Mesothelial cell of epicardium (in vitro differentiated cells): ENCODE measurements at places on chromosomes 3 and 15. TPM values are rescaled to one million over a fixed set of nuclear protein-coding genes. Genes with fewer than 3 reads are reported as not detected.

- H3K4me3 ChIP-seq, result no peak overlapping the region
- H3K4me1 ChIP-seq, result peaks cover 6% of the 10 kb centered on the region
- no peak overlapping the region for H3K27ac ChIP-seq
- H3K36me3 ChIP-seq, result no peaks in the 10 kb centered on the region
These were observed 224.2 kb downstream of the CNTN3 start for GRCh38 chr3:74390121-74390877.

Gene SLC12A1
- 0.13 to 0.31 TPM (median 0.14 TPM) in 3 replicates for total RNA-seq

- DNase-seq, result no peak
- peak overlapping the region; percentile 11 for H3K27ac ChIP-seq
- H3K4me1 ChIP-seq, result no peaks in the 10 kb centered on the region
- no peaks in the 10 kb centered on the region for H3K27me3 ChIP-seq
- H3K36me3 ChIP-seq, result no peaks in the 10 kb centered on the region
These were observed 175.1 kb upstream of the CTNNB1 start for GRCh38 chr3:41024031-41024836.

DNA sequence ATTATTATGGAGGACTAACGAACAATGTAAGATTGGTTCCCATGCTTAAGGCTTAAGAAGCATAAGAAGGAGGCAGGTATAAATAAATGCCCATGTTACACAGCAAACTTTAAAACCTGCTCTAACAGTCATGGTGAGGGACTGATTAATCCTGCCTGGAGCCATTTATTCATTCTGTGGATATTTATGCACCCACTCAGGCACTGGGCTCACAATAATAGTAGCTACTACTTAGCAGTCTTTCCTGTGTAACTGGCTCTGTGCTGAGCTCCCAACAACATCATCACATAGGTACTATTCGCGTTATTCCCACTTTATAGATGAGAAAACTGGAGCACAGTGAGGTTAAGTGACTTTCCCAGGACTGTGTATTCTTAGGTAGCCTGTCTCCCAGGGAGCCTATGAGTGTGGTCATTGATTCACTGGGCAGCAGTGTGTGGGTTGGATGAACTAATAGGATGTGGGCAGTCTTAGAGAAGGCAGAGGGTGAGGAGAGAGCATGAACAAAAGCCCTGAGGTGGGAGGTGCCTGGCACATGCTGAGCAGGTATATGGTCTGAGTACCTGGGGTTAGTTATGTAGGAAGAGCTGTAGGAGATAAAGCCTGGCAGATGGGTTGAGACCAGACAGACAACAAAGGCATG lies 44.1 kb upstream of the UMPS start:
- H3K27me3 ChIP-seq, result no peaks in the 10 kb centered on the region
- no peak for DNase-seq
- no peak overlapping the region for H3K27ac ChIP-seq
- H3K4me1 ChIP-seq, result peaks cover 3% of the 10 kb centered on the region
- H3K36me3 ChIP-seq, result peaks cover 3% of the 10 kb centered on the region

- no peak overlapping the region for H3K27ac ChIP-seq
- no peak overlapping the region for H3K4me3 ChIP-seq
- no peaks in the 10 kb centered on the region for H3K27me3 ChIP-seq
- H3K4me1 ChIP-seq, result peaks cover 20% of the 10 kb centered on the region
- no peak for DNase-seq
- H3K36me3 ChIP-seq, result peaks cover 7% of the 10 kb centered on the region
These were observed 705.7 kb upstream of the NR2F2 start for GRCh38 chr15:95624616-95625361.

Gene IREB2
- total RNA-seq, result 84.9 to 105 TPM (median 90.1 TPM) in 3 replicates

Gene GLDN
- total RNA-seq, result 0.38 to 0.52 TPM (median 0.49 TPM) in 3 replicates

Gene ZNF502
- not detected in 3 replicates for total RNA-seq

DNA sequence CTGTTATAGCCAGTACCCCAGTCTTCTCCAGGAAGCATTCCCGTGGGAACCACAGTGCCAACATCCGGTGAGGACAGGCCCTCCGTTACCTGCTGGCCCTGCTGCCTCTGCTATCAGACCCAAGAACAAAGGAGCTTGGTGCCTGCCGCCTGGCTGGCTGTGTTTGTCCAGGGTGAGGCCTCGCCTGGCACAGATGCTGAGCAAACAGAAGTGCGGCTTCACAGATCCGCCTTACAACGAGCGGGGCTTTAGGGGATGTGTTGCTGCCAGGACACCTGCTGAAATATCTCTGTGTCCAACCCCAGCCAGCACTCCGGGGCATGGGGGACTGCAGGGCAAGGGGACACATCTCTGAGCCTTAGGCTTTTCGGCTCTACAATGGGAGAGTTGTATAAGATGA lies 2.2 kb upstream of the EPHB3 start:
- H3K27ac ChIP-seq, result no peak overlapping the region
- H3K4me3 ChIP-seq, result no peak overlapping the region
- no peaks in the 10 kb centered on the region for H3K36me3 ChIP-seq
- peaks cover 20% of the 10 kb centered on the region for H3K4me1 ChIP-seq

Gene COL6A5
- total RNA-seq, result 0.04 to 0.09 TPM (median 0.07 TPM) in 3 replicates

DNA sequence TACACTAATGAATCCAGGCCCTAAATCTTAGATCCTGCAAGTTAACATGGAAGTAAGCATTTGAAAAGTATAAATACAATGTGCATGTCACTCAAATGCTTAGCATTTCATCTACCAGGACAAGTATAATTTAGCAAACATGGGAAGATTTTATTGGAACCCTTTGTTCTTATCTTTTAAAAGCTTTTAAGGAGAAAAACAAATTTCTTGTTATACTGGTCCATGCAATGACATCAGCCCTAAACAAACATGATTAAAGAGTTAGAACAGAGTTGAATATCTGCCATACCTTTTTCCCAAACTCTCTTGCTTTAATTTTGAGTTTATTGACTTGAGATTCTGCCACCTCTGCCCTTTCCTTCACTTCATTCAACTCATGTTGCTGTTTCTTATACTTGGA lies 87.0 kb downstream of the HHLA2 start:
- no peaks in the 10 kb centered on the region for H3K27me3 ChIP-seq
- DNase-seq, result no peak
- no peak overlapping the region for H3K27ac ChIP-seq
- H3K4me1 ChIP-seq, result peaks cover 5% of the 10 kb centered on the region
- H3K36me3 ChIP-seq, result no peaks in the 10 kb centered on the region
